ENCODE measurements at places on chromosomes 2 and 18.

DNA sequence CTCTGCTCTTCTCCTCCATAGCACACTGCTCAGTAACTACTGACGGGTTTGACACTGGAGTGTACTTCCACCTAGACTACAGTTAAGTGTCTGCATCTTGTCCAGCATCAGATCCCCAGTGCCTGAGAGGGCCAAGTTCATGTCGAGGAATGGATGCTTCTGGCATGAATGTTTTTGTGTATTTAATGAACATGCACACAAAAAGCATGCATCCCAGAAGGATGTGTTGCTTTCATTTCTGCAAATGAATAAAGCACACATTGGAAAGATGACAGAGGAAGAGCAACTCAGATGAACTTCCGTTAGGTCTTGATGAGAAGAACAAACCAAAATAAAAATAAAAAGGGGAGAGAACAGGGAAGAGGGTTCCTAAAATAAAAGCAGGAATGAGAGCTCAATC lies 27.9 kb downstream of the C2orf49 start:
- no peak for DNase-seq

DNA sequence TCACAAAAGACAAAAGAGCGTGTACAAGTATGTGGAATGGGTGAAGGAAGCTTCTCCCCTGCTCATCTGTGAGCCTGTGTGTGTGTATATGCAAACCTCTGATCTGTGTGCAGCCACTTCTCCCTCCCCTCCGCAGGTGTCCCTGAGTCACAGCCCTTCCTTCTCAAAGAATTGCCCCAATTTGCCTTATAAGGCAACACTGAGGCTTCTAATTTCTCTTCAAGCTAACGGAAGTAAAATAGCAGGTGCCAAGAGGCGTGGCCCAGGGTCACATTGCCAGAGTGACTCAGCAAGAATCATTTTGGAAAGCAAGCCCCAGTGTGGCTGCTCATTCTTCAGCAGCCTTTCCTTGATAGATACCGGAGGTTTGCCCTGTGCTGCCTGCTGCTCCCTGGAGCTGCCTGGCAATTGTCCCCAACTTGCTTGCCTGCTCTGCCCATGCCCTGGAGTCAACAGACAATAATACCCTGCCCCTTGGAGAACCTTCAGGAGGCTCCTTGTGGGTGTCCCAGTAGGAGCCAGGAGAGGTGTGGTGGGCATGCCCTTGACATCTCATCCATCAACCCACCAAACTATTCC lies 37.3 kb upstream of the BMP10 start:
- DNase-seq = no peak

DNA sequence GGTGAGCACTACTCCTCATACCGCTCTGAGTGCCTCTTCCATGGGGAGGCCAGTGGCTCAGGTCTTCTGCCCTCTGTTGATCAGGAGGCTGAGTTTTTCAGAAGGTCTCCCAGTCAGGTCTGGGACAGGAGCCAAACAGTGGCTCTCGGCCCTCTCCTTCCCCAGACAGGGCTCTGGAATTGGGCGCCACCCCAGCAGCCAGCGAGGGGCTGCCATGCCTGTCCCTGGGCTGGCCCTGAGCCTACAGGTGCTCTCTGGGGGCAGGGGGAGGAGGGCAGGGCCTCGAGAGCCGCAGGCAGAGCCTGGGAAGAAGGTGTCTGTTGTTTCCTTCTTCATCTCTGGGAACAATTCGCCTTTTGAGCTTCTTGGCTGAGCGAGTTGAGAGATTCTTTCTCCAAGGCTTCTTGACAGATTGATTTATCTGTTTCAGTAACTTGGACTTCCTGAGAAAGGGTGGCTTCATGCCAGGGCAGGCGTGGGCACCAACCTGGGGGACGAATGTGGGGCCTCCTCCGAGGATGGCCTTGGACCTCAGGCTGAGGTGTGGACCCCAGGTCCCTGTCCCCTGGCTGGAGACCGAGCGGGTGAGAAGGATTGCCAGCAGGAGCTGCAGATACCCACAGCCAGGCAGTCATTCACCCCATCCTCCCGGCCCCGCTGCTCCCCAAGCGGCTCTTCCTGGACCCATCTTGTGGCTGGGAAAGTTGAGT lies 64.7 kb upstream of the GLI2 start:
- DNase-seq = no peak

- no peak for DNase-seq
Measured at GRCh38 chr2:52931660-52932059, 835.9 kb upstream of the CHAC2 start.

- no peak for DNase-seq
Measured at GRCh38 chr2:159606287-159606686, 10.1 kb downstream of the BAZ2B start.

- DNase-seq = no peak
Measured at GRCh38 chr2:95225658-95226057, 18.3 kb downstream of the ZNF892 start.

Measured in left forelimb (tissue), 1 donor.